ENCODE measurements at places on chromosomes 5 and 9. TPM values are rescaled to one million over a fixed set of nuclear protein-coding genes. Genes with fewer than 3 reads are reported as not detected.

DNA sequence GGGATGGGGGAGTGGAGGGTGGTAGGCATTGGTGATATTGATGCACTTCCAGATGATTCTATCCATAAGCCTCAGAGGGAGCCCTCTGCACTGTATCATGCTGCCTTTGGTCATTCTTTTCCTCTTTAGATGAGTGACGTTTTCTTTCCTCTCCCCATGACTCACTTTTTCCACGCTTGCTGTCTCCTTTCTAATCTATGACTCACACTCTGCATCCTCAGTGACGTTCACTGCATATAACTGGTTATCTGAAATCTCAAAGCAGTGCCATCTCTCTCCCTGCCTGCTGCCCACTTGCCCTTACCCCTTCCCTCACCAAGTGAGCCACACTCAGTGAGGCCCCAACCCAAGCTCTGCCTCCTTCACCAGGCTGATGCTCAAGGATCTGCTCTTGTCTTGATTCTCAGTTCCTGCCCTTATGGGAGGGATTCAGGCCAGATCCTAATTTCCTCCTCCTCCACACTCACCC, 31.6 kb downstream of the PTGS1 start:
- no peaks in the 10 kb centered on the region for H3K4me1 ChIP-seq
- H3K4me3 ChIP-seq: no peak overlapping the region
- H3K27ac ChIP-seq: no peak overlapping the region
- no peak for DNase-seq
- no peaks in the 10 kb centered on the region for H3K36me3 ChIP-seq

DNA sequence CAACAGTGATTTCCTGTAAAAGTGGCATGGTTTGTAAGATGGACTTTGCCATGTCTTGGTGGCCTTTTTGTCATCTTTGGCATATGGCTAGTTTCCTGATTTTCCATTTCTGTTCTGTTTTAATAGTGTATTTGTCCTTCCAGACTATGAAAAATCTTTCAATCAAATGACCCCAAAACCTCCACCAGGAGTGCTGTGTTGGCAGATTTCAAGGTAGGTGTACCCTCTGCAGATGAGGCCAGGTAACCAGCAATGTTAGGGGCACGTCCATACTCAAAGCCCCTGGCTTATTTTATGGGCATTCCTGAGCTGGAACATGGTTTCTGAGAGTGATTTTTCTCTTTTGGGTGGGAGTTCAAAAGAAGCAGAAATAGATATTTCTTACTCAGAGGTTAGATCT, 15.2 kb upstream of the MAP1B start:
- H3K36me3 ChIP-seq: no peaks in the 10 kb centered on the region
- DNase-seq: no peak
- H3K4me1 ChIP-seq: no peaks in the 10 kb centered on the region
- H3K4me3 ChIP-seq: no peak overlapping the region
- no peaks in the 10 kb centered on the region for H3K27me3 ChIP-seq

DNA sequence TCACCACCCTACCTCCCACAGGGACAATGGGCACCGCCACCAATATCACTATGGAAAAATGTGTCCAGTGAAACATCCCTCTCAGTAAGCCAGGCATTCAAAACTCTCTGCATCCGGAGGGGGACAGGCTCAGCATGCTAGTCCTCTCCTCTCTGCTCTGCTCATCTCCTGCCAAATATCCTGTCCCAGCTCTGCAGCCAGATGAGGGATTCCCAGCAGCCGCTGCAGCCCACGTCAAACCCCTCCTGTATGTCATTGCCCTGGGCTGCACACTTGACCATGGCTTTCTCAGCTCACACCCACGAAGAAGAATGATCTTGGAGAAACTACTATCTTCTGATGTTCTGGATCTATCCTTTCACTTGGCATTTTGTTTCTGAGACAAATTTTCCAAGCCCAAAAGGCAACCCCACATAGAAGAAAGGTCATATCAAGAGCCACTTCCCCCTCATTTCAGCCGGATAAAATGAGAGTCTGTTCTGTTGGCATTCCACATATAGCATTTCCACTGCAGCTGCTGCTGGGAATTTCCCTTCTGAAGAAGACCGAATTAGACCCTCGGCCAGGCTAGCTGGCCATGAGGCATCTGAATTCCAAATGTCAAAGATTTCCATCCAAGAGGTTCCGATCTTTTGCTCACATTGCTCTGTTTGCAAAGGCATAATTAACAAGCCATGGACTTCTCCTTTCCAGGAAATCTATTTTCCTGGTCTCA, 338.0 kb downstream of the ACTL7B start:
- H3K4me1 ChIP-seq: no peaks in the 10 kb centered on the region
- no peak overlapping the region for H3K27ac ChIP-seq
- DNase-seq: no peak
- no peaks in the 10 kb centered on the region for H3K27me3 ChIP-seq

DNA sequence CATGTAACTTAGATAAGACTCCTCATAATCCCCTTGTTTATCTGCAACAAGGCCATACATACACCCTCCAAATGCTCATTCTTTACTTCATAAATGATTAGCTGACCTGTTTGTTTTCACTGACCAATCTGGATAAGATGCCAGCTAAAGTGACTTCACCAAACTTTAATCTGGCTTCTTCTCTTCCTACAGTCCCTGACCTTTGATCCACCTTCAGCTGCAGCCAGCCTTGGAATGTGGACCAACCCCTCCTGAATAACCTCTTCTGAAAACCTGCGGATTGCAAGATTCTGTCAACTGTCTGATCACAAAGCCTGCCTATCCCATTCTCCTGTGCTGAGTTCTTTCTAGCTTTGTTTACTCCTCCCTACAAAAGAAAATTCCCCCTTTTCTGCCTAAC, 476.8 kb downstream of the LRRC70 start:
- H3K27me3 ChIP-seq: no peaks in the 10 kb centered on the region
- no peaks in the 10 kb centered on the region for H3K4me1 ChIP-seq
- no peak for DNase-seq
- H3K4me3 ChIP-seq: no peak overlapping the region
- H3K27ac ChIP-seq: no peak overlapping the region

DNA sequence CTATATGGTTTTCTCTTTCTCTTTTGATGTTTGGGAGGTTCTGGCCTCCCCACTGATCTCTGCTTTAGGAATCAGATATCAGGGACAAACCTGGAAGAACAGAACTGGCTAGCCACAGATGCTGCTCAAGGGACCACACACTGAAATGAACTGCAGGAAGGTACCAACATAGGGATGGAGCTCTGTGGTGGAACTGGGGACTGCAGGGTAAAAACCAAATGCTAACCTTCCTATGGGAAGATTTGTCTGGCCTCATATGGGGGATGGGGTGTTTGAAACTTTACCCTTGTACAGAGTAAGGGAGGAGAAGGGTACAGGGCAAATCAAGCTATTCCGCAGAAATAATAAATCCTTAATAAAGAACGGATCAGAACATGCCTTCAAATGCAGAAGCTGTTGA, 49.4 kb downstream of the ELOVL7 start:
- H3K4me3 ChIP-seq: no peak overlapping the region
- no peaks in the 10 kb centered on the region for H3K27me3 ChIP-seq
- no peak for DNase-seq
- no peaks in the 10 kb centered on the region for H3K36me3 ChIP-seq
- no peak overlapping the region for H3K27ac ChIP-seq
- H3K4me1 ChIP-seq: no peaks in the 10 kb centered on the region

DNA sequence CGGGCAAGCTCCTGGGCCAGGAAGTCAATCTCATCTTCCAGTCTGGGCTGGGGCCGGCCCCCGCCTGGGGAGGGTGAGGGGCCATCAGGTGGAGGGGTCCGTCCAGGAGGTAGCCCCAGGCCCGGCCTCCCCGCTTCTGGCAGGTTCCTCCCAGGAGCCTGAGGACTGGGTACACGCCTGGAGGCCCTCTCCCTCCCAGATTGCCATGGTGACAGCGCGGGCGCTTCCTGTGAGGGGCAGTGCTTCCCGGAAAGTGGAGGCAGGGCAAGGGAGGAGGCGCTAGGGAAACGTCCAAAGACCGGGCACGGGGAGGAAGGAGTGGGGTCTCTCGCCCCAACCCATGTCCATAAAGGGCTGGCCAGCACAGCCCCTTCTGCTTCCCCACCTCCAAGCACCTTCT, 4.9 kb downstream of the NPDC1 start:
- no peaks in the 10 kb centered on the region for H3K36me3 ChIP-seq
- H3K4me1 ChIP-seq: peaks cover under 1% of the 10 kb centered on the region
- H3K27me3 ChIP-seq: no peaks in the 10 kb centered on the region
- H3K27ac ChIP-seq: no peak overlapping the region
- no peak overlapping the region for H3K4me3 ChIP-seq

GRCh38 chr5:160537940-160538339, 116.3 kb downstream of the PTTG1 start:
- H3K4me3 ChIP-seq: no peak overlapping the region
- H3K4me1 ChIP-seq: no peaks in the 10 kb centered on the region
- no peaks in the 10 kb centered on the region for H3K27me3 ChIP-seq
- DNase-seq: no peak

C5orf58 gene
- total RNA-seq: not detected

DNA sequence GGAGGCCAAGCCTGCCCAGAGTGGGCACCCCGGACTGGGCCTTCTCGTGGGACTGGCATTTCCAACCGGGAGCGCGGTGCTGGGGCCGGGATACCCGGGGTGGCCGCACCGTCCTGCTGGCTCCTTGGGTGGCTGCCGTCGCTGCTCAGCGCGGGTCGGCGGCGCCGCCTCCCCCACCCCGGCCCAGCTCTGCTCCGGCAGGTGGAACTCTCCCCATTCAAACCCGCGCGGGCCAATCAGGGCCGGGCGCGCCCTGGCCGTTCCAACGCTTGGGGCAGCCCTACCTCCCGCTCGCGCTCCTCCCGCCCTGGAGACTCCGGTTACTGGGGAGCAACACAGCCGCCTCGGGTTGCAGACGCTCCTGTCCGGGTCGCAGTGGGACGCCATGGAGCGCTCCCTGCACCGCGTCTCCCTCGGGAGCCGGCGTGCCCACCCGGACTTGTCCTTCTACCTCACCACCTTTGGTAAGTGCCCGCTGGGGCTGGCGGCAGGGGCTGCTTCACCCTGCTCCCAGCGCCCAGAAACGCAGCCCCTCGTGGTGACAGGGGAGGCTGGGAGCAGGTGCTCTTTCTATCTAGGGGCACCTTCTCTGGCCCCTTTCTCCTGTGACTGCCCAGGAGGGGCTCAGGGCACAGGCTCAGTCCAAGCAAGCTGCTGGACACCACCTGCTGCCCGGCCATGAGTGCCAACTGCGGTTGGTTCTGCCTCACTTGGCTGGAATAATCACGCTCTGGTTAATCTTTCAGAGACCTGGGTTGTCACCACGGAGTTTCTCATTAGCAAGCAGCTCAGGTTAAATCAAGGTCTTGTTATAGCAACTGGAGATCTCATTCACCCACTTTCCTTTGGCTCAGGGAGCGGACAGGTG, at the start of gene RGS3:
Gene RGS3, plus strand, starts transcription at position 310 of the 868 bp plus-strand sequence. Its CDS starts 76 bp downstream, at position 386.
- no peaks in the 10 kb centered on the region for H3K27me3 ChIP-seq
- DNase-seq: no peak
- no peaks in the 10 kb centered on the region for H3K4me1 ChIP-seq
- H3K27ac ChIP-seq: no peak within 1 kb of the TSS

Data from uterus (tissue), 4 donors.